Kidney tubule cell (primary cell): ENCODE measurements at places on chromosomes 16 and 17.

DNA sequence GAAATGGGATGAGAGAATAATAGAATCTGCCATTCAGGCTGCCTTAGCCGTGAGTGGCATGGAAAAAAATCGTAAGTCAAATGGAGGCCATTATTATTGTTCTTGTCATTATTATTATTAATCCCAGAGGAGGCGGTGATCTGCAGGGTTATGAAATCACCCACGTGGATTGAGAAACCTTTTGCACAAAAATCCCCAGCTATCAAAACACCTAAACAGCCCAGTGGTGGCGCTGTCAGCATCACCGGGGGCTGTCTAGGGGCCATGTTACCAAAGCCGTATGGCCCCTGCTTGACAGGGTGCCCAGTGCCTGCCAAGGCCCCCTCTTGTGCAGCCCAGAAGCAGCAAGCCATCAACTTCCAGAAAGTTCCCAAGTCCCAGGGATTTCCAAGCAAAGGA, 25.2 kb downstream of the CNGB1 start:
- no peak for DNase-seq

DNA sequence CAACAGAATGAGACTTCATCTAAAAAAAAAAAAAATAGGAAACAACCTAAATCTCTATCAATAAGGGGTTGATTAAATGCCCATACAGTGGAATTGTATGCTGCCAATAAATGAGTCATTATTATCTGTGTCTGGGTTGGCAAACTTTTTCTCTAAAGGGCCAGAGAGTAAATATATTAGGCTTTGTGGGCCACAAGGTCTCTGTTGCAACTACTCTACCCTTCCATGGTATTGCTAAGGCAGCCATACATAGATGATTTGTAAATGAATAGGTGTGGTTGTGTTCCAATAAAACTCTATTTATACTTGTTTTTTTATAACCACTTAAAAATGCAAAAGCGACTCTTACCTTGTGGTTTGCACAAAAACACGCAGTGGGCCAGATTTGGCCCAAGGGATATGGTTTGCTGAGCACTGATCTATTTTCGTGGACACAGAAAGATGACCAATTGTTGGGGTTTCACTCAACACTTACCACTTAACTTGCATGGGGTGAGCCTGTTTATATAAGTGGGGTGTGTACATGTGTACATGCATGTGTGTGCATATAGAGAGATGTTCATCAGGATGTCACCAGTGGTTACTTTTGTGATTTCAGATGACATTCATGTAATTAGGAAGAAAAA, 12.4 kb upstream of the IL4R start:
- no peak for DNase-seq

DNA sequence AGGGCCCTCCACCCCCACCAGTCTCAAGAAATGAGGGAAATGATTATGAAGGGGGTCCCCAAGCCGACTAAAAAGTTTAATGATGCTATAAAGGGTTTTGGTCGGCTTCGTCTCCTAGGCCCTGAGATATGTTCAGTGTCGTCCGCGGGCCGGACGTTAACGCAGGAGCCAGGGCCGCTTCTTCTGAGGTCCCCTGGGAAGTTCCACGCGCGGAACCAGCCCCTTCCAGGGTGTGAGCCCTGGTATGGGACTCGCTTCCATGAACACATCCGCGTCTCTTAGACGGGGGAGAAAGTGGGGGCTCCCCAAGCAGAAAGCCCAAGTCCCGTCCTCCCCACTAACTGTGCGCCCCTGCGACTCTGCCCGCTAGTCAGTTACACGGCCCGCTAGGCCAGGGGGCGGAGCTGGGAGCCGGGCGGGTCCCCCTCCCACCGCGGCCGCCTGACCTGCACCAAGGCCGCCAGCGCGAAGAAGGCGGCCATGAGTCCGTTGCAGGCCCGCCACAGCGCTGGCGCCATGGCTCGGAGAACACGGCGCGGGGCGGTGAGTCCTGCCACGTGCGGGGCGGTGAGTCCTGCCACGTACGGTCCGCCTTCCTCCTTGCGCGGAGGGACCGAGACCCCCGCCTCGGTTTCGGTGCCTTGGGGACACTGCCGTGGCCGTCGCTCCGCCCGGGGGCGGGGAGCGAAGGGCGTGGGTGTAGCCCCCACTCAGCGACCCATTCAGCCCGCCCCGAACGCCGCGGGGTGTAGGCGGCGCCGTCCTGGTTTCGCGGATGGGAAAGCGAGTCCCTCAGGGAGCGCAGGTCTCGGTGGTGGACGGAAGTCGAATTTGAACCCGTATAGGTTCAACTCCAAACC, at the start of gene TMEM220:
Gene TMEM220 (minus strand): TSS at position 690 of the 860 bp plus-strand sequence. CDS start 172 bp downstream, at position 518.
- DNase-seq: peak; percentile 75

- DNase-seq: peak; percentile 96
Measured at GRCh38 chr17:76540381-76541300, 797 bp downstream of the PRCD start.

DNA sequence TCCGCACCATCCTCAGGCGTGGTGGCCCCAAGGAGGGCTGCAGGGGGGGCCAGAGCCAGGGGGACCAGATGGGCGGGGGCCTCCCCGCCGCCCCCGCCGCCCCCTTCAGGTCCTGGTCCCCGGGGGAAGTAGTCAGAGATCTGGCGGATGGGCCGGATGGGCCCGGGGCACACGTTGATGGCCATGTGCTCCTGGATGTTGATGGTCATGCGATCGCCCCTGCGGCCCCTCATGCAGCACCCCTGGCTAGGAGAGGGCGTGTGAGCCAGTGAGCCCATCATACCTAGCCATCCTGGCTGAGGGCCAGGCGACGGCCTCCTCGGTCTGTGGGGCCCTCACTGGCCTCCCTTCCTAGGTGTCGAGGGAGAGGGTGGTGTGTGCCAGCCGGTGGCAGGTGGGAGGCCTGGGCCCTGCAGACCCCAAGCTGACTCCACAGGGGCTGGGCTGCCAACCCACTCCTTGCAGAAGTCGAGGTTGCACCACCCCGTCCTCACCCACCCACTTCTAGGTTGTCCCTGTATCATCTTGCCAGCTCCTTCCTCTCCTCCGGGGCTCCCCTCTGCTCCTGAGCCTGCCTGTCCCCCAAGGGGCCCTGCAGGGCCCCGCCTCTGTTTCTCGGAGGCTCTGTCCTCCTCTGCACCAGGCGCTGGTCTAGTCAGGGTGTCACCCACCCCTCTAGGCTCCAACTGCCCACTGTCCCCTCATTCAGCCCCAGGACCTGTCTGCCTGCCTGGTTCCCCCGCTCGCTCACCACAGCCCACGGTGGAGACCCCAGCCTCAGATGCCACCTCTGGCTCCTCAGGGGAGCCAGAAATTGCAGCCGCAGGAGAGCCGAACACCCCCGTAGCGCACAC, 610 bp downstream of the DOC2A start:
- no peak for DNase-seq

- no peak for DNase-seq
Measured at GRCh38 chr16:85829751-85830445, 30.4 kb downstream of the COX4I1 start.

GRCh38 chr17:74619077-74619673, 4.4 kb downstream of the CD300E start:
- no peak for DNase-seq

DNA sequence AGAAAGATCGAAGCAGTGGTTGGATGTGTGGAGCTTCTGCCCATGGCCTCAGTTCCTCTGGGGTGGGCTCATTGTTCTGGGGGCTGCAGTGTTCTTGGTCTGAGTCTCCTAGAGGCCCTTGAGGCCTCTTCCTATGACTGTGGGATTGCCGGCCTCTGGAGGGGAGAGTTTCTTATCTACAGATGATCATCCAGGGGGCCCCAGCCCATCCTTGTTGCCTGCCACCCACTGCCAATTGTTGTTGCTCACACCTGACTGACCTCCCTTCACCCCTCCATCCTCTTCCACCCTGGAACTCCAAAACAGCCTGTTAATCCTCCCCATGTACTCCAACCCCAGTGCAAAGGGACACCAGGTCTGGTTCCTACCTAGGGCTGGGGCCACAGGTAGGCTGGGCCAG, 5.9 kb downstream of the B3GNT9 start:
- no peak for DNase-seq

DNA sequence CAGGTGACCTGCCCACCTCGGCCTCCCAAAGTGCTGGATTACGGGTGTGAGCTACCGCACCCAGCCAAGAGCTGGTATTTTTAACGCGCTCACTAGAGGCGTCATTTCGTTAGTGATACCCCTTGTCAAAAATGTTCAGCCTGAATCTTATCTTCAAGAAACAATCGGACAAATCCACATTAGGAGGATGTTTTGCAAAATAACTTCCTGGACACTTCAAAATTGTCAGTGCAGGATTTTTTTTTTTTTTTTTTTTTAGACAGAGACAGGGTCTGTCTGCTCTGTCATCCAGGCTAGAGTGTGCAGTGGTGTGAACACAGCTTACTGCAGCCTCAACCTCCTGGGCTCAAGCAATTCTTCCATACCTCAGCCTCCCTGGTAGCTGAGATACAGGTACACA, 63.0 kb downstream of the RMI2 start:
- no peak for DNase-seq

- DNase-seq: peak; percentile 83
Measured at GRCh38 chr16:81551151-81551808, 106.7 kb downstream of the CMIP start.

DNA sequence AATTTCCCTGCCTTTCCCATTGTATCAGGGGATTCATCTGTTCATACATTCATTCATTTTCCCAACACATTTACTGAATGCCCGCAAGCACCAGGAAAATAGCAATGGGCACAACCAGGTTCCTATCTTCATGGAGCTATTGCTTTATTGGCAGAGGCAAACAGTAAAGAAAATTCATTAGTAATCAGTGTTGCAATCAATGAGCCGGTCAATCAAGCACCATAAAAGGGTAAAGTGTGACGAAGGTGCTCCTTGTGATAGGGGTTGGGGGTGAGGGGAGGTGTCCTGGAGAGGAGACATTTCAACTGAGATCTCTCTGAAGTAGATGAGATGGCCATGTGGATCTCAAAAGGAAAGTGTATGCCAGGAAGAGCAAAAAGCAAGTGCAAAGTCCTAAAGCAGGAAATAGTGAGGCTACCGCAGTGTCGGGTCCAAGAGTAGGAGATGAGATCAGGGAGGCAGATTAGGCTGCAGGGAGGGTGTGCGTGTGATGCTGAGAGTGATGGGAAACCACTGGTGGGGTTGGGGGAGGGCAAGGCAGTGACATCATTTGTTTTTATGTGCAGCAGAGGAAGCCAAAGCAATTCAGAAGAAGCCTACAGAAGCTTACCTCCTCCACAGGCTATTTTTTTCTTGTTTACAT, 28.4 kb downstream of the CDH13 start:
- peak; percentile 90 for DNase-seq

- no peak for DNase-seq
Measured at GRCh38 chr16:58148099-58148498, 18.9 kb upstream of the CFAP20 start.
